ENCODE measurements at places on chromosomes 11 and 22.

DNA sequence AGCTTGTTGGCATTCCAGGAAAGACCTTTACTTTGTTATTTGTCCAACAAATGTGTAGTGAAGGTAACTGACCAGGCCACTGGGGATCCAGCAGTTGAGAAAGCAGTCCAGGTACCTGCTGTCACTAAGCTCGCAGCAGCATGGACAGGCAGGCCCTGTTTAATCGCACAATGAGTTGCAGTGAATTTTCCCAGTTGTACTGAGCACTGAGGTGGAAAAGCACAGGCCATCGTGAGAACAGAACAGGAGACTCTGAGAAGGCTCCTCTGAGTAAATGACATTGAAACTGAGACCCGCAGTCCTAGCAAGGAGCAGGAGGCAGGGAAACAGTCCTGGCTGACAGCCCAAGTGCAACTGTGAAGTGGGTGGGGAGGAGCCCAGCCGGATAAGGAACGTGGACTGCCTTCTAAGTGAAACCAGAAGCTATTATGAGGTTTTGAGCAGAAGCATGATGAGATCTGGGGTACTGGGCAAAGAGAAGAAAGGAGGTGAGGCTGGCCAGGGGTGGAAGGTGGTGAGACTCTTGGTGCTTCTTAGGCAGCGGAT is 39.8 kb upstream of the CDON start:
- peak; percentile 43 for DNase-seq

DNA sequence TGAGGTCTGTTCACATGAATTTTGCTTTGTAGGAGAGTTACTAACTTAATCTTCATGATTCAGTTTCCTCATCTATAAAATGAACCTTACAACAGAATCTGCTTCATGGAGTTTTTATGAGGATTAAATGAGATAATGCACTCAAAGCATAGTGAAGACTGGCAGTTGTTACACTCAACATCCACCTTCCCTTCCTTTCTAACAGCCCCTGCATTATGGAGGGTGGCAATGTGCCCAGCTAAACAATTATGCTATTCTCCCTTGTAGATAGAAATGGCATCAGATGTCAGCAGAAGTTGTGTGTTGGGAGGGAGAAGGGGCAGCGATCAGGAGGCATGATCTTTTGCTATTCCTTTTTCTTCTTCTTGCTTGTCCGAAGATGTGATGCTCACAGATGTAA is 6.5 kb downstream of the POU2AF1 start:
- DNase-seq = peak; percentile 71

GRCh38 chr22:29265305-29265704 is 2.5 kb downstream of the RHBDD3 start:
- no peak for DNase-seq

- no peak for DNase-seq
Observed at GRCh38 chr11:12757416-12757815, 83.2 kb downstream of the TEAD1 start.

DNA sequence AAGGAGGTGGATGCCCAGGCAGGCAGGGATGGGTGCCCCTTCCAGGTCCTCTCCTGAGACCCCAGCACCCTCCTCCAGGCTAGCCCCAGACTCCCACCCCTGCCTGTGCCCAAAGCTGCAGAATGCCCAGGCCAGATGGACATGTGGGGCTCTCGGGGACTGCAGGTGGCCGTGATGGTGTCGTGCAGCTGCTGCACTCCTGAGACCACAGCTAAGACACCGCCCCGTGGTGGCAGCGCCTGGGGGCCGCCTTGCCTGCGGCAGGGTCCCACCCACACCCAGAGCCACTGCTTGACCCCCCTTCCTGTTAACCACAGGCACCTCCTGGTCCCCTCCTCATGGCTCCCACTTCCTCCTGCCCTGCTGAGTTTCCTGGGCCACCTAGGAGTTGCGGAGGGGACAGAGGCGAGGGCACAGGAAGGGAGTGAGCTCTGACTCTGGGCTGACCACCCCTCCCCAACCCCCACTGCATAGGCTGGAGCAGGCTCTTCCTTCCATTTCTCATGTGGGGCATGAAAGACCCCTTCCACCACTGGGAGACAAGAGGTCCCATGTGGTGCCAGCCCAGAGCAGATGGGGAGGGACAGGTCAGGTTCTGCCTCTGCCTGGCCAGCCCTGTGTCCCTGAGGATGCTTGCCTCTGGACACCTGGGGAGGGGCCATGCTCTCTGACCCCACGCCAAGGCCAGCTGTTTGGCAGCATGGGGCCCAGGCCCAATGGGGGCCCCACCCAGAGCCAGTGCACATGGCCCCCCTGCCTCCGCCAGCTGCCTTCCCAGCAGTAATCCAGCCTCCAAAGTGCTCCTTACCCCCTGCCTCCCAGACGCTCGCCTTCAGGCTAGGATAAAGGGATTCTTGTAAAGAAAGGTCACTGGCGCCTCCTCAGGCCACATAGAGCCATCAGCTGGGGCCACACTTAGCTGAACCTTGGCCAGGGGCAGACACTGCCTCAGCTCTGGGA is 29.3 kb downstream of the OSBPL5 start:
- no peak for DNase-seq

- peak; percentile 12 for DNase-seq
Observed at GRCh38 chr22:47533961-47534803, 771.7 kb downstream of the TBC1D22A start.

- DNase-seq = no peak
Observed at GRCh38 chr11:65165410-65166317, 4.4 kb upstream of the SPDYC start.

DNA sequence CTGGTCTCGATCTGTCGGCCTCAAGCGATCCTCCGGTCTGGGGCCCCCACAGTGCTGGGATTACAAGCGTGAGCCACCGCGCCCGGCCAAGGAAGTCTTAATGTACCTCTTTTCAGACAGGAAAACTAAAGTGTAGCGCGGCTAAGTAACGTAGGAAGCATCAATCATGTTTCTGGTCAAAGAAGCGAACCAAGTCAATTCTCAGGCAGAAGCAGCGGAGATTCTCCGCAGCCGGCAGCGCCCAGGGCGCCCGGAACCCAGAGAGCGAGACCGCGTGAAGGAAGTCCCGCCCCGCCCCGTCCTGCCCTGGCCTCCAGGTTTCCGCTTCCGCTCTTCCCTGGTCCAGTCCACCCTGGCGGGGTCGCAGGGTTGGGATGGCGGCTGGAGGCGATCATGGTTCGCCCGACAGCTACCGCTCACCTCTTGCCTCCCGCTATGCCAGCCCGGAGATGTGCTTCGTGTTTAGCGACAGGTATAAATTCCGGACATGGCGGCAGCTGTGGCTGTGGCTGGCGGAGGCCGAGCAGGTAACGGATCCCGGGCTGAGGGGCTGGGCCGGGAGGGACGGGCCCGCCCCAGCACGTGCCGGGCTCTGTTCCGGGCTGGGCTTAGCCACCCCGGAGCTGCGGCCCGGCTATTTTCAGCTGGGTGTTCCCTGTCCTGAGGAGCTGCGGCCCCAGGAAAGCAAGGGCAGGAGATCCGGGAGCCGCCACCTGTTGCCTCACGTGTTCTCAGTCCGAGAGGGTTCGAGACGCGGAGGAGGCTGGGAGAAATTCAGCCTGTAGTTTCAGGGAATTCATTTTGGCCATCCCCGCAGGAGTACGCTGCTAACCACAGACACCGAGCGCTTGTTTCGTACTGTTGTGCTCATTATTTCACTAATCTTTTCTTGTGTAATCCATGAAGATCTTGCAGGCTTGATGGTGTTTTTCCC is at the start of gene ADSL:
ADSL (plus strand) TSS at position 316 of the 934 bp plus-strand sequence; CDS start at position 375, 59 bp downstream.
- DNase-seq = peak; percentile 42

DNA sequence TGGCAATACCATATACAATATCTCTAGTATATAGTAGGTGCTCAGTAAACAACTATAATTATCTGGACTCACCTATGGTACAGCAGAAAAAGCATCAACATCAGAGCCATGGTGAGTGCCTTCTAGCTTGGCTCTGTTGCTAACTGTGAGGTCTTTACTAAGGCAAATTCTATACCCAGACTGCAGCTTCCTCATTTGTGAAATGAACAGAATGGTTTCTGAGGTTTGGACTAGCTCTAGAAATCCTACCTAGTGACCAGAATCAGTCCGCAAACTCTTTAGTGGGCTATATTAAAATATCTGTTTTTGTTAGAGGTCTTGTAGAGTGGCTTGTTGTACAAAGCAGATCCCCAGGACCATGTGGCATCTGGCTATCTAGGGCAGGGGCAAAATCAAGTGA is 3.7 kb downstream of the MS4A1 start:
- DNase-seq = no peak

- no peak for DNase-seq
Observed at GRCh38 chr11:61534025-61534932, 25.7 kb downstream of the LRRC10B start.

- no peak for DNase-seq
Observed at GRCh38 chr11:44759743-44760476, 33.1 kb downstream of the TSPAN18 start.

GRCh38 chr11:325796-326591 is 5.3 kb upstream of the IFITM3 start:
- no peak for DNase-seq

GRCh38 chr22:37484480-37485394 is 1.4 kb downstream of the MFNG start:
- no peak for DNase-seq

- no peak for DNase-seq
Observed at GRCh38 chr22:33918676-33919365, 1.5 kb downstream of the LARGE1 start.

GRCh38 chr22:45212992-45213751 is 27.5 kb downstream of the KIAA0930 start:
- no peak for DNase-seq

DNA sequence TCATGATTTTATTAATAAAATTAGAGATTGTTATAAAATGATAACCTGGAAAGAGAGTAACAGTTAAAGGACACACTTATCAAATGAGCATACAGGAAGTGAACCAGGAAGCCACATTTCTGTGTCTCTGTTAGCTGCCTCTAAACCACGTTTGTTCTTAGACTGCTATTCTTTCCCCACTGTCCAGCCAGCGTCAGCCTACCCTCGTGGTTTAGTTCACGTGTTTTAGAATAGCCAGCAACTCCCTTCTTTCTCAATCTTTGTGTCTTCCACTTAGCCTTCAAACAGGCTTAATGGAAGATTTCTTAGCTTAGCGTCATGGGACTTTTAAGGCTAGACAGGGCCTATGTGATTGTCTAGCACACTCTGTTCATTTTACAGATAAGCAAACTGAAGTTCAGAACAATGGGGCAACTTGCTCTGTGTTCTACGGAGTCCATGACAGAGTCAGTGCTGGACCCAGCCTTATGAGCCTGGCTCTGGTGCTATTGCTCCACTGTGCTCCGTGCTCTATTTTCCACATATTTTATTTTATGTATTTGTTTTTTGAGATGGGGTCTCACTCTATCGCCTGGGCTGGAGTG is 27.2 kb downstream of the GRAMD1B start:
- DNase-seq = no peak

- DNase-seq = peak; percentile 50
Observed at GRCh38 chr11:118790357-118791110, 430 bp downstream of the DDX6 start.

GRCh38 chr11:117950301-117950700 is 21.1 kb upstream of the TMPRSS13 start:
- no peak for DNase-seq

DNA sequence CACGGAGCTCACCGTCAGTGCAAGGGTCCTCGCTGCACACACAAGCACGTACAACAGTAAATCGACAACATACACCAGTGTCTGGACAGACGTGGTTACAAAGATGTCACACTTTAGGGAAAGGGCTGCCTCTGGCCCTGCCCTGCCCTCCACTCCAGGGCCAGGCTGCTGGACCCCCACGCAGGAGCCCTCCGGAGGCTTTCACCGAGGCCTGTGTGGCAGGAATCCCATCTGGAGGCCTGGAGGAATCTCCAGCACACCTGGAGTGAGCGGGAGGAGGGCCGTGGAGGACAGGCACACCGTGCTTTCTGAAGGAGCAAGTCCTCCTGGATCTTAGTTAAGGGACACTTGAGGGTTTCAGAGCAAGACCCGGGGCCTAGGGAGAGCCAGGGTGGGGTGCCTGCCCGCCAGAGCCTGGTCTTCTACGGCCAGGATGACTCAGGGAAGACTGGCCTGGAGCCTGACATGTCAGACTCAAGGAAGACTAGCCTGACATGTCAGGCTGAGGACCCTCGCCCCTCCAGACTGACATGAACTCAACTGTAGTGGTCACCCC is 2.1 kb upstream of the PIM3 start:
- no peak for DNase-seq

- no peak for DNase-seq
Observed at GRCh38 chr11:61516675-61517572, 8.4 kb downstream of the LRRC10B start.

DNA sequence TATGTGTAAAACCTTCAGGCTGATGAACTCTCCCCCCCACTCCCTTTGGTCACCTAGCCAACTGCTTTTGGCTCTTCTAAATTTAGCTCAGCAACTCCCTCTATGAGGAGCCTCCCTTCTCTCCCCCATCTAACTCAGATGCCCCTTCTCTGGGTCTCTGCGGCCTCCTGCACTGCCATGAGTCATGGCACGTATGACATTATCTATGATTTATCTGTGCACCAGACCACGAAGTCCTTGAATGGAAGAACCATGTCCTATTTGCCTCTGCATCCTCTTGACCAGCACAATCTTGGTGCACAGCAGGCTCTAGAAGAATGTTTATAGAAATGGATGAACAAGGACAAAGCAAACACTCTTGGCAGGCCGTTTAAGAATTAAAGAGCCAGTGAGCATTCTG is 46.0 kb downstream of the RPL27A start:
- no peak for DNase-seq

DNA sequence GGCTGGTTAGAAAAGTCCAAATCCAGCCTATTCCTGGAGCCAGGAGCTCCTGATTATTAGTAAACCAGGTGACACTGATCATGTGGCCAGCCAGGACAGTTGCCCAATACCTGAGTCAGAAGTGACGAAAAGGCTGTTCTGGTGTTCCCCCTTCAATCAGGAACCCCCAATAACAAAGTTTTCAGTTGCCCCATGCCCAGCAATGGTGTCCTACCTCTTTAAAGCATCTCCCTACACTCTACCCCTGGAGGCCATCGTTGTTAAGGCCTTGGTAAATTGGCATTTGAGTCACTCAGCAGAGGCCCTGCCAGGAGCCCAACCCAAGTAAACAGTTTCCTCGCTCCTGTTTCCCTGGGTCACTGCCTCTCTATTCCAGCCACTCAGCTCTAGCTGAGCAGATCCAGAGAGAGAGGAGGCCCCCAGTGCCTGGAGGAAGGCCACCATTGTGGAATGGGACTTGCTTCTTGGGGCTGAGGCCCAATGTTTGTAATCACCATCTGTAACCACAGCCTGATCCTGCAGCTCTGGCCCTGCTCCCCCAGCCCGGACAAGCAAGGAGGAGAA is 25.0 kb downstream of the ARHGAP1 start:
- DNase-seq = no peak

All from NCI-H2029 treated with DMSO at 0.1 percent for 48 hours (cell line).